Stimulated activated CD4-positive, alpha-beta T cell treated with anti-CD3 and anti-CD28 coated beads, TNF-alpha, amount 100 ng/mL, for 24 hours (primary cell): ENCODE measurements at places on chromosomes 16 and 17.
A peak's percentile ranks its signal among the peaks of the same experiment; 100 is the strongest.

DNA sequence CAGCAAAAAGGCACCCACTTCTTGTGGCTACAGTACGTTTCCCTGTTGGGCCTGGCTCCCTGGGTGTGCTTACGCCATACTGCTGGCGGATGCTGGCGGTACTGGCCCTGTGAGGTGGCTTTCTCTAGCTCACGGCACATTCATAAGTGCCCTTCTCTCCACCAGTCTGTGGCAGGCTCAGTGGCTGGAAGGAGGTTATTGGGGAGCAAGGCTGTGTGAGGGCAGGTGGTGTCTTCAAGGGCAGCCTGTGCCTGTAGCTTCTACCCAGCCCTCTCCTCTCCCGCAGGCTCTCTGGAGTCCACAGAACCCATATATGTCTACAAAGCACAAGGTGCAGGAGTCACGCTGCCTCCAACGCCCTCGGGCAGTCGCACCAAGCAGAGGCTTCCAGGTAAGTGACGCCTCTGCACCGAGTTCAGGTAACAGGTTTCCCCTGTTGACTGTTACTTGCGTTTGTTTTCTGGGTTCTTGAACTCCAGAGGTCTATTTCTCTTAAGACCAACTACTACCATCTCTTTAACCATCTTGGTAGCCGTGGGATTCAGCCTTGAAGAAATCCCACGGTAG, 20.6 kb downstream of the NTAN1 start:
- no peak for DNase-seq

GRCh38 chr17:77456951-77457548, 316.3 kb downstream of the SEC14L1 start:
- DNase-seq, result no peak

DNA sequence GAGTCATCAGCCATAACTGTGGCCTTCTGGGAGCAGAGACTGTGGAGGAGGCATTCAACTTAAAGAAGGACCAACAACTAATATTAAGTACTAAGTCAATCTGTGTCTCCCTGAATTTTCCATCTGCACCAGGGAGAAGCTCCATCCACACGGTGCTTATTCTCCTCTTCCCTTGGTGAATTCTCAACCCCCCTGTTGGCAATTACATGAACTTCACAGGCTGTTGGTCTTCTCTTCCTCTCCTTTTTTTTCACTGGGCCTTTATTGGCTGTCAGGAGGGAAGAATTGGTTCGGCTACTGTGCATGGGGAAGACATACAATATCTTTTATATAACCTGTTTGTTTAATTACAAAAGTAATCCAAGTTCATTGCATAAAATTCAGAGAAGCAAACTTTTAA, 152.8 kb upstream of the IRX6 start:
- no peak for DNase-seq

DNA sequence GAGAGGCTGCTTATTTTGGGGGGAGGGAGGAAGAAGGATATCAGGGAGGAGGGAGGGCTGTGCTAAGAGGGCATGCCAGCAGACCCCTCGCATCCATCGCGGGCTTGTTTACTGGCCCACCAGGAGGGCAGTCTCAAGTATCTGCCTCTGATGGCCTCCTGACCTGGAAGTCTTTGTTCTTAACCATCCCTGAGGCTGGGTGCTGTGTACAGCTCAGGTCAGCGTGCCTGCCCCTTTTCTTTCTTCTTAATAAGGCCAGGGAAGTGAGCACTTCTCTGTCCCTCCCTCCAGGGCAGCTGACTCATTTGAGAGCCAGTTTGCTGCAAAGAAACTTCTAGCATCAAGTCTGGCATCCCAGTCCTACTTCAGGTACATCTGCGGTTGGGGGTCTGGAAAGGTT, 157.0 kb downstream of the CCDC182 start:
- no peak for DNase-seq

DNA sequence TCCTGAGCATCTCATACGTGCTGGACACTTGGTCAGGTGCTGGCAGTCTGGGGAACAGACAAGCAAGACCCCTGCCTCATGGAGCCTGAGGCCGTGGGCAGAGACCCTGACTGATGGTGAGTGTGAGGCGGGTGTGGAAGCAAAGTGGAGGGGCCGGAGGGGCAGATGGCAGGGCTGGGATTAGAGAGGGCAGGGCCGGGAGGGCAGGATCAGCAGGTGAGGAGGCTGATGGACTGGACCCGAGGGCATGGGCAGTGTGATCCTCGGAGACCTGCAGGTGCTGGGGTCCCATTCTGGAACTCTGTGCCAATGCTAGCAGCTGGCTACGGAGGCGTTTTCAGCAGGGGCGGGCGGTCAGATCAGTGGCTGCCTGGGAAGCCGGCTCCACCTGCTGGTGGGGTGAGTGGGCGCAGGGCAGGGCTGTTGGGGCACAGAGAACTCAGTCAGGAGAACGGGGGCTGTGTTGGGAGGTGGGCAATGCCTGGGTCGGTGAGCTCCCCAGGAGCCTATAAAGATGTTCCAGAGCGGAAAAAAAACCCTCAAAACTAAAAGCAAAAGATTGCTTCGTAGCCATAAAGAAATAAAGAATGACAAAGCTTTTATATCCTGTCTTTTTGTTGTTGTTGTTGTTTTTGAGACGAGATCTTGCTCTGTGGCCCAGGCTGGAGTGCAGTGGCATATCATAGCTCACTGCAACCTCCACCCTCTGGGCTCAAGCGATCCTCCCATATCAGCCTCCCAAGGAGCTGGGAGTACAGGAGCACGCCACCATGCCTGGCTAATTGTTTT, 8.9 kb upstream of the C16orf74 start:
- peak; percentile 16 for DNase-seq

DNA sequence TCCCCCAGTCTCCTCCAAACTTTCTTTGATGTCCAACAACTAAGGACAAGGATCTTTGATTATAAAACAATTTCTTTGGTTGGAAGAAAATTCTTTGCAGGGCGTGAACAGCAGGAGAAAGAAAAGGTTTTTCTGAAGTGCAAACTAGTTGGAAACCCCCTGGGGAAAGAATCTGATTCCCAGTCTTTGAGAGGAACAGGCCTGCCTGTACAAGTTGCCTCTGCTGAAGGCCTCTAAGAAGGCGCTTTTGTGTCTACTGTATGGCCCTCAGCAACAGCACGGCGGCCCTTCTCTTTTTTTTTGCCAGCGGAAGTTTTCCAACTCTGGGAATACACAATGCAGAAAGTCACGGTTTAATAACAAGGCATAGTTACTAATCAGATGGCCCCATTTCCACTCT, 14.0 kb downstream of the RNF43 start:
- no peak for DNase-seq

DNA sequence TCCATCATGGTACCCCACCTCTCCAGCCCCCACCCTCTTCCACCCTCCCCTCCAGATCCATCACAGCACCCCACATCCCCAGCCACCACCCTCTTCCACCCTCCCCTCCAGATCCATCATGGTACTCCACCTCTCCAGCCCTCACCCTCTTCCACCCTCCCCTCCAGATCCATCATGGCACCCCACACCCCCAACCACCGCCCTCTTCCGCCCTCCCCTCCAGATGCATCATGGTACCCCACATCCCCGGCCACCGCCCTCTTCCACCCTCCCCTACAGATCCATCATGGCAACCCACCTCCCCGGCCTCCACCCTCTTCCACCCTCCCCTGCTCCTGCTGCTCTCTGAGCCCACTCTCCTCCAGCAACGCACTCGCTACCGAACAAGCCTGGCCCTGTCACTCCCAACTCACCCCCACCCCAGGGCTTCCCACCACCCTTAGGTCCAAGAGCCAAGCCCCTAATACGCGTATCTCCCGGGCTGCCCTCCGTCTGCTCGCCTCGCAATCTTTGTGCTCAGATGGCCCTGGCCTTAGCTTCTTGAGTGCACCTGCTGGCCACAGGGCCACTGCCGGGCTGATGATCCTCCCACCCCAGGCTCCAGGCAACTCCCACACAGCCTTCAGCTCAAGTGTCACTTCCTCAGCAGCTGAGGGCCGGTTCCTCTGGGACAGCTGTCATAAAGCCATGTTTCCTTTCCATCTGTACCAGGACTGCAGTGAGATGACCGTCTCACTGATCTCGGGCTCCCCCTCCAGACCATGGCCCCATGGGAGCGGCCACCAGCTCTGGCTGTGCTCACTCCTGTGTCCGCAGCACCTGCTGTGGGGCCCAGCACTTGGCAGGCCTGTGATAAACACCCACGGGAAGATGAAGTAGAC, 25.5 kb downstream of the KDM8 start:
- DNase-seq, result no peak

- DNase-seq, result no peak
Observed at GRCh38 chr17:57554826-57555635, 190.1 kb downstream of the CCDC182 start.

GRCh38 chr17:41254861-41255260, 323 bp upstream of the KRTAP9-9 start:
- DNase-seq, result no peak
